ENCODE measurements at places on chromosomes 1 and 21. TPM values are rescaled to one million over a fixed set of nuclear protein-coding genes. Genes with fewer than 3 reads are reported as not detected.

Gene MROH7
- polyA plus RNA-seq = not detected

Gene FAM163A
- 0.06 TPM for polyA plus RNA-seq

Gene CLCA1
- not detected for polyA plus RNA-seq

DNA sequence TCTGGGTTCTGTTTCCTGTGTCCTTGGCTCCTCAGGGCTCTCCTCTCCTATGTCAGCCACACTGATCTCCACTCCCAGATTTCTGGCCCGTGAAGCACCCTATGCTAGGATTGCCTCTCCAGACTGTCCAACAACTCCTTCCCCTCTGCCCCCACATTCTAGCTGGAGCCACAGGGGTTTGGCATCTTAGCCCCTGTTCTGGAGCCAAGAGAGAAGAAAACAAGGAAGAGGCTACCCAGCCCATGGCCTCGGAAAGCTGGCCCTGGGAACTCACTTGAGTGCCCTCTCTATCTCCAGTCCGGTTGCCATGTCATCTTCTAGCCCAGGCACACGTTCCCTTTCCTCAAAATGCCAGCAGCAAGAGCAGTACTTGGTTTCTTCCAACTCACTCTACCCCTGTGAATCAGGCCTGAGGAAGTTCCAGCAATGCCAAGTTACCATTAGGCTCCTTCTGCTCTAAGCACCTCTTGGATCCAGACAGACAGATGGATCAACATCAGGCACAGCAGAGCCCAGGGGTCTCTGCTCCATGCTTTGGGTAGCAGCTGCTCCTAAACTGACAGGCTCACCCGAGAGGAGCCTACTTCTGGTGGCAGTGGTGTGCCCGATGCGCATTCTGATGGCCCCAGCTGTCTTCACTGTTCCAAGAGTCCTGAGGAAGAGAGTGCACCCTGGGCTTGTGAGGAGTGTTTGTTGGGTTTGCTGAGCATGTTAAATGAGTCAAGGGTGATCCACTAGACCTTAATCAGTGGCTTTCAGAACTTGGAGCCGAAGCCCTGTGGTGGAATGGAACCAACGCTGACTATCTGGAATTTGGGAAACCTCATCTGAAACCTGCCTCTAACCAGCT lies 11.6 kb upstream of the GPR61 start:
- H3K36me3 ChIP-seq = no peaks in the 10 kb centered on the region
- no peak overlapping the region for H3K27ac ChIP-seq
- DNase-seq = no peak
- H3K4me1 ChIP-seq = peaks cover 11% of the 10 kb centered on the region
- H3K4me3 ChIP-seq = no peak overlapping the region

DNA sequence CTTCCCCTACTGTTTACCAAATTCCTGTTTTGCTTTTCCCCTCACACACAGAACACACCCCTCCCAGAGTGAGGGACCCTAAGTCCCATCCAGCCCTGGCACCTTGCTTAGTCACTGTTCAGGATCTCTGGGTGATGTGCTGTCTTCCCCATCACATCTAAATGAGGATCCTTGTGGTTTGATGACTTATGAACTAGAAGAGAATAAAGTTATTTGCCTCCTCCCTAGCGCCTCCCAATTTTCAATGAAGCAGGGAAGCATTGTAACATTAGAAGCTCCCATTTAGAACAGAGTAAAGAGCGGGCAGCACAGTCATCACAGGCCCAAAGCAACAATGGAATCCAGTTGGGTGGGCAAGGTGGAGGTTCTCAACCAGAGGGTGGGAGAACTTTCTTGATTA lies 27.0 kb downstream of the DISC1 start:
- no peak overlapping the region for H3K27ac ChIP-seq
- no peak overlapping the region for H3K4me3 ChIP-seq
- peaks cover 10% of the 10 kb centered on the region for H3K4me1 ChIP-seq
- peaks cover 3% of the 10 kb centered on the region for H3K36me3 ChIP-seq
- H3K27me3 ChIP-seq = no peaks in the 10 kb centered on the region
- DNase-seq = no peak

GRCh38 chr1:67159233-67159632 lies 7.0 kb upstream of the IL23R start:
- no peak for DNase-seq
- H3K27me3 ChIP-seq = no peaks in the 10 kb centered on the region
- H3K27ac ChIP-seq = no peak overlapping the region
- no peaks in the 10 kb centered on the region for H3K36me3 ChIP-seq
- no peaks in the 10 kb centered on the region for H3K4me1 ChIP-seq
- no peak overlapping the region for H3K4me3 ChIP-seq

DNA sequence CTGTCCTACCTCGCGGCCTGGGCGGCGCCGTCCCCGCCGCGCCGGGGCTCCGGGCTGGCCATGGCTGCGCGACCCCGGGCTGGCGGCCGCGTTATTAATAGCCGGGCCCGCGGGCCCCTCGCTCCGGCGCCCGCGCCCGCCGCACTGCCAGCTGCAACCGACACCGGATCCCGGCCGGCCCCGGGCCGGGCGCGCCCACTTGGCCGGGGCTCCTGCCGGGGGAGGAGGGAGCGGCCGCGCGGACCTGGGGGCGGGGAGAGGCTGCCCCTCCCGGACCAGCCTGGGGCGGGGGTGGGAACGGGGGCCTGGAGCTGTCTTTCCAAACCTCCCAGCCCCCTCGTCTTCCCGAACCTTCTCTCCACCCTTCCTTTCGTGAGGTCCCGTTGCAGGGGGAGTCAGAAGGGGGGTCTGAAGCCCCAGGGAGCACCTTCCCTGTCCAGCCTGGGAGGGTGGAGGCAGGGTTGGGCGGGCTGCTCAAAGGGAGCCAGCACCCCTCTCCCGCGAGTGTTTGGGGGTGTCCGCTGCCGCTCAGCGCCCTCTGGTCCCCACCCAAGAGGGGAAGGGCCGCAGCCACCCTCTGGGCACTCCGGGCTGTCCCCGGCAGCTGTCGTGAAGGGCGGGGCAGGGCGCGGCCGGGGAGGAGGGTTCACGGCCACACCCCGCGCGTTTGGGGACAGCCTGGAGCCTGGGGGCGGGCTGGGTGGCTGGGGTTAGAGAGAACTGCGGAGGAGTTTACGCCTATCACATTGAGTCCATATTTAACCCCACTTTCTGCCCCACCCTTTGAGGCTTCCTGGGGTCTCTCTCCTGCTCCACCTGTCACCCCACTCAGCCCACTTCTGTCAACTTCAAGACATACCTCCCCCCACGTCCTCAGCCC lies at the start of gene SYNC:
Gene SYNC (minus strand): TSS at position 172 of the 880 bp plus-strand sequence. CDS start 110 bp downstream, at position 62.
- no peak for DNase-seq
- no peak within 1 kb of the TSS for H3K4me3 ChIP-seq
- no peak within 1 kb of the TSS for H3K27ac ChIP-seq

DNA sequence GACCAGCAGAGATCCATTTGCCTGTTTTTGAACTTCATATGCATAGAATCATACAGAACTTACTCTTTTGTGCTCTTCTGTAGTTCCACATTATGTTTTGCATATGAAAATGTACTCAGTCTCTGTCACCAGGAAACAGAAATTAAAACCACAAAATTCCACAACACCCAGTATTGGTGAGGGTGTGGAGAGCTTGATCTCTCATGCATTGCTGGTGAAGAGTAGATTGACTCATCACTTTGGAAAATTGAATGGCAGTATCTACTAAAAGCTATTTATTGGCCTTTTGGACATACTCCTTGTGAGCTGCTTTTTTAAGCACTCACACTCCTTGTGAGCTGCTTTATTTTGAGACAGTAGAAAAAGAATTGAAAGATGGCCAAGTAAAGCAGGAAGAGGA lies 43.3 kb downstream of the VTCN1 start:
- DNase-seq = no peak
- no peaks in the 10 kb centered on the region for H3K36me3 ChIP-seq
- H3K4me1 ChIP-seq = no peaks in the 10 kb centered on the region
- H3K27ac ChIP-seq = no peak overlapping the region
- H3K27me3 ChIP-seq = no peaks in the 10 kb centered on the region
